Vagina (tissue), 2 donors: ENCODE measurements at places on chromosomes 11 and 22.

DNA sequence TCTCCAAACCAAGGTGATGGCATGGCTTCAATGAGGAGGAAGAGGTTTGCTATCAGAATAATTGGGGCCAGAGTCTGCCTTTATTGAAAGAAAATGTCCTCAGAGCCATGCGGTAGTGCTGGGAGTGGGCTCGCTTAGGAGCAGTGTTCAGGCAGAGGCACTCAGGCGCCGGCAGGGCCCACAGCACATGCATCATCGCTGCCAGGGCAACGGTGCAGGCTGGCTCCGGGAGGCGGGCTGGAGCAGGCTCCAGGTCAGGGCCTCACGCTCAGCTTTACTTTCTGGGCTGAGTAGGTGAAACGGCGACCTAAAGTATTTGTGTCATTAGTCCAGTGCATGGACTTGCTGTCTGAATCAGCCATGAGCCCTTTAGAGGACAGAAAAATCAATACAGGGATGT lies 169.9 kb upstream of the CCDC90B start:
- H3K36me3 ChIP-seq, result no peaks in the 10 kb centered on the region
- H3K4me3 ChIP-seq, result no peak overlapping the region
- H3K4me1 ChIP-seq, result no peaks in the 10 kb centered on the region
- H3K27ac ChIP-seq, result no peak overlapping the region
- DNase-seq, result no peak

DNA sequence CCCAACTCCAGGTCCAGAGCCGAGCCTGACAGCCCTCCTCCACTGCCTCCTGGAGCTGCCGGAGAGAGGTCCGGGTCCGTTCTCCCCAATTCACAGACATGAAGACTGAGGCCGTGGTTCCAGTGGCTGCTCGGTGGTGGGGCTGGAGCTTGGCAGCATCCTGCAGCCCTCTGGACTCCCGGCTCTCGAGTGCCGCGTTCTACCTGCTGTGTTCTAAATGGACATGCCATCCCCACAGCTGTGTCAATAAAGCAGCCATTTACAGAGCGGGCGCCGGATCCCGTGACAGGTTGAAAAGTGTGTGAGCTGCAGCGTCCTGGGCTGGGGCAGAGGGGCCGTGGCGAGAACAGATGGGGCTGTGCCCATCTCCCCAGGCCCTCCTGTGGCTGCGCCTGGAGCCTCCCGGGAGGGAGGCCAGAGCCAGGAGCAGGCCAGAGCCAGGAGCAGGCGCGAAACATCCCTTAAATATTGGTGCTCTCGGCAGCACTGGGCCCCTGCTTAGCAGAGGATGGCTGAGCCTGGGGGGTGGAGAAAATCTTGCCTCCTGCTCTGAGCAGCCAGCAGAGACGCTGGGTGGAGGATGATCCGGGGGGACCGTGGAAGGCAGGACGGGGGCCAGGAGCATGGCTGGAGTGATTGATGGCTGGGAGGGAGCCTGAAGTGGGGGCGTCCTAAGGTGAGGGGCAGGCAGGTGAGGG lies 46.2 kb downstream of the FLRT1 start:
- H3K36me3 ChIP-seq, result no peaks in the 10 kb centered on the region
- H3K4me1 ChIP-seq, result peaks cover 27% of the 10 kb centered on the region
- H3K27me3 ChIP-seq, result no peaks in the 10 kb centered on the region
- H3K27ac ChIP-seq, result no peak overlapping the region

GRCh38 chr22:43921370-43921769 lies 2.2 kb upstream of the PNPLA3 start:
- DNase-seq, result no peak
- no peaks in the 10 kb centered on the region for H3K27me3 ChIP-seq
- no peaks in the 10 kb centered on the region for H3K36me3 ChIP-seq
- H3K4me1 ChIP-seq, result peaks cover 24% of the 10 kb centered on the region
- H3K4me3 ChIP-seq, result no peak overlapping the region

DNA sequence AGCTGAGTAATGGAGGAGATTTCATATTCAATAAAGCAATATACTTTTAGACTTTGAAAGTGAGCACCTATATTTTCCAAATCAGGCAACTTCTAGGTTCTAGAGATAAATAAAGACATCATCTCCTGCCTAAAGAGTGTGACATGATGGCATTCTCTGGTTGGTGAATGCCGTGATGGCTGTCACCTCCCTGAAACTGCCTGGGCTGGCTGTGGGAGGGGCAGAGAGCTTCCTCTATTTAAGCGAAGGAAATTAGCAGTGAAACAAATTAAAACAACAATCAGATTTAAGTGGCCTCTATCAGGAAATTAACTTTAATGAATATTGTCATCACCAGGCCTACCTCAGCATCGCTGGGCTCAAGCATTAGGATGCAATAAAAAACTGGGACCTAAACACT lies 113.9 kb downstream of the ARL14EP start:
- H3K27ac ChIP-seq, result no peak overlapping the region
- H3K4me3 ChIP-seq, result no peak overlapping the region
- no peaks in the 10 kb centered on the region for H3K4me1 ChIP-seq
- no peaks in the 10 kb centered on the region for H3K27me3 ChIP-seq

GRCh38 chr22:46703996-46704370 lies 34.1 kb downstream of the CERK start:
- H3K4me1 ChIP-seq, result no peaks in the 10 kb centered on the region
- H3K4me3 ChIP-seq, result no peak overlapping the region
- no peaks in the 10 kb centered on the region for H3K27me3 ChIP-seq

DNA sequence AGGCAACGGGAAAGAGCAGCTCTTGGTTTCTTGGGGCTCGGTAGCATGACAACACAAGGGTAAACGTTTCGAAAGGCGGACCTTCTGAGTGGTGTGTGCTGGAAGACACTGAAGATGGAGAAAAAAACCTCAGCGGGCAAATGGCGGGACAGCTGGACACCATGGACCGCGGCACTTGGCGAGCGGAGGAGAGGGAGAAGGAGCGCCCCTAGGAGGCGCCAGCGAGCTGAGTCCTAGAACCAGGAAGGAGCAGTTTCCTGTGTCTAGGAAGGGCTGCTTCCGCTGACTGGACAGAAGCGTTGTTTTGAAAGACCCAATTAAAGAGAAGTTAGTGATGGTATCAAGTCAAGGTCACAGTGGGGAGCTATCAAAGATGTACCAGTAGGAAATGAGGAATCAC lies 44.0 kb upstream of the OPCML start:
- H3K4me3 ChIP-seq, result no peak overlapping the region
- no peaks in the 10 kb centered on the region for H3K27me3 ChIP-seq
- no peaks in the 10 kb centered on the region for H3K36me3 ChIP-seq
- H3K4me1 ChIP-seq, result no peaks in the 10 kb centered on the region
- H3K27ac ChIP-seq, result no peak overlapping the region

DNA sequence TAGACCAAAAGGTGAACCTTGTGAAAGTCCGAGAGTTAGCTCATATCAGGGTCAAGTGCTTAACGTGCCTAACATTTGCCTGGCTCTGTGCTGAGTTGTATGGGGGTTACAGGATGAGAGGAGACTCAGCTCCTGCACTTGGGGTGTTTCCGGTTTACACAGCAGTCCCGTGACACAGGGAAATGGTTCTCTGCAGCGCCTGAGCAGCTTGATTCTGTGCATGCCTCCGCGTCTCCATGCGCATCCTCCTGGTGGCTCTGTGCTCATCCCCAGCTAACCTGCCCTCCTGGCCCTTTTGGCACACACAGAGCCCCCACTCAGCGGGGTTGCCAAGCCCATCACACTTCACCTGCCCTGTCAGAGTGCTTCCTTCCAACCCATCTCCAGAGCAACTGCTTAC lies 238.3 kb upstream of the TBCEL start:
- H3K27ac ChIP-seq, result no peak overlapping the region
- H3K4me1 ChIP-seq, result no peaks in the 10 kb centered on the region
- no peak overlapping the region for H3K4me3 ChIP-seq
- peak; percentile 81 for DNase-seq

DNA sequence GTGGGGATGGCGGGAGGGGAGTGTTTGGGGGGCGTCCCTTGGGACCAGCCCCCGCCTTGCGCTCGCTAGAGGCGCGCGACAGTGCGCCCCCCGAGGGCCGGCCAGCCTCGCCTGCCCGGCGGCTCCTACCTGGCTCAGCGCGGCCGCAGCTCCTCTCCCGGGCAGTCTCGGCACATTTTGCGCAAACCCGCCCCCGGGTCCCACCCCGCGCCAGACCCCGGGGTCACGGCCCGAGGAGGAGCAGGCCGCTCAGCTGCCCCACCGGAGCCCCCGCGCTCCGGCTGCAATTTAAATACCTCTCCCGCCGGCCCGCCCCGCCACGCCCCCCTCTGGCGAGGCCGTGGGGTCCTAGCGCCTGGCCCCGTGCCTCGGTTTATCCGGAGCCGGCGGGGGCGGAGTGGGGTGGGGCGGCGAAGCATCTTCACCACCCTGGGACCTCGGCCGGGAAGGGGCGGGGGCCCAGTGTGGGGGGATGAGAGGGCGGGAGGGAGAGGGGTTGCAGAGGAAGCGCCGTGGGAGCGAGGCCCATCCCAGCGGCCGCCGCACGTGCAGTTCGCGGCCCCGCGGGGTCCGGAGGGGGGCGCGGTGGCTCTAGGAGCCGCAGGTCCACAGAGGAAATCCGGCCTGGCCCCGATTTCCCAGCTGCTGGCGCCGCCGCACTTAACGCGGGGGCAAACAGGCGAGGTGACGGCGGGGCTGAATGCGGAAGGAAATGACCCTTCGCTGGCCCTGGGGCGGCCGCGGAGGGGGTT lies at the start of gene LRRC32:
LRRC32 (minus strand) TSS at position 263 of the 752 bp plus-strand sequence. CDS start 4,793 bp downstream, outside the sequence.
- peak within 1 kb of the TSS; percentile 62 for H3K4me3 ChIP-seq
- no peak for DNase-seq
- no peaks in the 10 kb centered on the region for H3K36me3 ChIP-seq
- peak within 1 kb of the TSS; percentile 86 for H3K27ac ChIP-seq

DNA sequence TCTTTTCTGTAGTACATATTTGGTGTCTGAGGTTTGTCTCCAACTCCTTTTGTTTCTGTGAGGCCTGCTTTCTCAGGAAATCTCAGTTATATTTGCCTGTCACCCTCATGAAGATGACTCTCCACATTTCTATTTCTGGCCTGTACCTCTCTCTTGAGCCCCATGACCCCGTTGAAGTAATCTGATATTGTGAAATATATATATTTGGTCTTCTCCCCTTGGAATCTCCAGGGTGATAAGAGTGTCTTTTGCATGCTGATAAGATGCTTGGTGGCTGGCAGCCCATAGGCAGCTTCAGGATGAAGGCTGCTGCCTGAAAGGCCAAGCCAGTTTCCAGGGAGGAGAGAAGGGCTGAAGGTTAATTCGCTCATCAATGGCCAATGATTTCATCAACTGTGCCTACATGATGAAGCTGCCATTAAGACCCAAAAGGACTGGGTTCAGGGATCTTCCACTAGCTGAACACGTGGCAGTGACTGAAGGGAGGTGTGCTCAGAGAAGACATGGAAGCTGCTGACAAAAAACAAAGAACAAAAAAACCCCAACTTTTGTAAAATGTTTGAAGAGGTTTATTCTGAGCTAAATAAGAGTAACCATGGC lies 67.4 kb downstream of the MICAL2 start:
- H3K27me3 ChIP-seq, result no peaks in the 10 kb centered on the region
- no peak for DNase-seq
- no peak overlapping the region for H3K4me3 ChIP-seq
- H3K36me3 ChIP-seq, result no peaks in the 10 kb centered on the region

DNA sequence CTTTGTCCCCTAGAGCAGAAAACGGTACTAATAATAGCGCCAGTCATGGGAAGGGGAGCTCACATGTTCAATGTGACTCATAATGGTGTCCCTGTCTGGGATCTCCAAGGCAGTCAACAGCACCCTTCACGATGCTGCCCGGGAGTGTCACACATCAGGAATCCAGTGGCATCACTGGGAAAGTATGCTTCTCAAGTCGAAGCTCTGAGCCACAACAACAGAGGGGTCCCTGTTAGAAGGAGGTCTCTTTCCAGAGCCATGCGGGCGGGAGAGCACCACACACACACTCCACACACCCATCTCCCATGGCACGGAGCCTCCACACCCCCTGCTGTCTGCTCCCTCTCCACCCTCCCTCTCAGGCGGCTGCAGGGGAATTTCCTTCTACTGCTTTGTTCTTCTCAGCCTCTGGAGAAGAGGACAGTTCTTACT lies 119.7 kb downstream of the ETS1 start:
- no peaks in the 10 kb centered on the region for H3K27me3 ChIP-seq
- H3K27ac ChIP-seq, result peak overlapping the region; percentile 86
- H3K36me3 ChIP-seq, result no peaks in the 10 kb centered on the region
- H3K4me3 ChIP-seq, result no peak overlapping the region

GRCh38 chr11:112225753-112226061 lies 521 bp upstream of the PTS start:
- DNase-seq, result no peak
- H3K27me3 ChIP-seq, result no peaks in the 10 kb centered on the region
- no peaks in the 10 kb centered on the region for H3K36me3 ChIP-seq
- H3K27ac ChIP-seq, result peak overlapping the region; percentile 99

- H3K4me3 ChIP-seq, result no peak overlapping the region
- no peak overlapping the region for H3K27ac ChIP-seq
- no peaks in the 10 kb centered on the region for H3K4me1 ChIP-seq
- DNase-seq, result no peak
These were observed 89.0 kb downstream of the RRAS2 start for GRCh38 chr11:14269692-14270573.

DNA sequence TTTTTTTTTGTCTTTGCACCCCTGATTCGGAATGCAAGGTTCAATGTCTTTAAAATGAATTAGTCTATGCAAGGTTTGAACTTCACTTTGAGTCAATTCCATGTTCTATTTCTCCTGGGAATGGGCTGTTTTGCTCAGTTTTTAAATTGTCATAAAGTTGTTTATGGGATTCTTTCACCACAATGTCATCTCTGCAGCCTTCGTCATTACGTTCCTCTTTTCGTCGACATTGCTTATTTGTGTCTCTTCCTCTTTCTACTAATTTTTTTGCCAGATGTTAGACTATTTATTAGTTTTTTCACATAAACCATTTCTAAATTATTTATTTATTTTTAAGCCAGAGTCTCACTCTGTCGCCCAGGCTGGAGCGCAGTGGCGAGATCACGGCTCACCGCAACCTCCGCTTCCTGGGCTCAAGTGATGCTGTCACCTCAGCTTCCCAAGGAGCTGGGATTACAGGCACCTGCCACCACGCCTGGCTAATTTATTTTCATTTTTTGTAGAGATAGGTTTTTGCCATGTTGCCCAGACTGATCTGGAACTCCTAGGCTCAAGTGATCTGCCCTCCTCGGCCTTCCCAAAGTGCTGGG lies 7.1 kb upstream of the TNNT3 start:
- H3K27ac ChIP-seq, result no peak overlapping the region
- DNase-seq, result no peak
- no peak overlapping the region for H3K4me3 ChIP-seq
- no peaks in the 10 kb centered on the region for H3K36me3 ChIP-seq
- peaks cover 12% of the 10 kb centered on the region for H3K4me1 ChIP-seq
- no peaks in the 10 kb centered on the region for H3K27me3 ChIP-seq

GRCh38 chr11:65788821-65789220 lies 2.0 kb downstream of the OVOL1 start:
- H3K4me3 ChIP-seq, result peak overlapping the region; percentile 44
- peaks cover 10% of the 10 kb centered on the region for H3K27me3 ChIP-seq
- no peaks in the 10 kb centered on the region for H3K36me3 ChIP-seq
- H3K4me1 ChIP-seq, result peaks cover 49% of the 10 kb centered on the region
- DNase-seq, result no peak
